ENCODE measurements at places on chromosomes 11 and 22. TPM values are rescaled to one million over a fixed set of nuclear protein-coding genes. Genes with fewer than 3 reads are reported as not detected.

- H3K27me3 ChIP-seq = no peaks in the 10 kb centered on the region
- H3K4me1 ChIP-seq = peaks cover 44% of the 10 kb centered on the region
- no peaks in the 10 kb centered on the region for H3K36me3 ChIP-seq
- no peak for DNase-seq
- H3K4me3 ChIP-seq = peak overlapping the region; percentile 99
- H3K27ac ChIP-seq = no peak overlapping the region
Measured at GRCh38 chr11:82901922-82902485, 468 bp downstream of the DDIAS start.

DNA sequence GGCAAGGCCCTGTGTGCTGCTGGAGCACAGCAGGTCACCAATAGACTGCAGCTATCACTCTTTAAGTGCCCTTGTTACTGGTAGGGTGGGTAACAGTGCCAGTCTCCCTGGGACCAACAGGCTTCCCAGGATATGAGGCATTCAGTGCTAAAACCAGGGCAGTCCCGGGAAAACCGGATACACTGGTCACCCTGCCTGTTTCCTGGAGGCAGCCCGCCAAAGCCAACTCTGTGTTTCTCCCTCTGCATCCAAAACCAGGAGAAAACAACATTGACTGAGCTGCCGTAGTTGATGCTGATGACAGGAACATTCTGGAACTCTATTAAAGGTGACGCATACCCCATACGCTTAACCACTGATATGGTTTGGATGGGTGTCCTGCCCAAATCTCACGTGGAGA, 149.1 kb downstream of the SHANK2 start:
- H3K27me3 ChIP-seq = peaks cover 8% of the 10 kb centered on the region
- no peaks in the 10 kb centered on the region for H3K4me1 ChIP-seq
- H3K4me3 ChIP-seq = no peak overlapping the region
- no peak overlapping the region for H3K27ac ChIP-seq

DNA sequence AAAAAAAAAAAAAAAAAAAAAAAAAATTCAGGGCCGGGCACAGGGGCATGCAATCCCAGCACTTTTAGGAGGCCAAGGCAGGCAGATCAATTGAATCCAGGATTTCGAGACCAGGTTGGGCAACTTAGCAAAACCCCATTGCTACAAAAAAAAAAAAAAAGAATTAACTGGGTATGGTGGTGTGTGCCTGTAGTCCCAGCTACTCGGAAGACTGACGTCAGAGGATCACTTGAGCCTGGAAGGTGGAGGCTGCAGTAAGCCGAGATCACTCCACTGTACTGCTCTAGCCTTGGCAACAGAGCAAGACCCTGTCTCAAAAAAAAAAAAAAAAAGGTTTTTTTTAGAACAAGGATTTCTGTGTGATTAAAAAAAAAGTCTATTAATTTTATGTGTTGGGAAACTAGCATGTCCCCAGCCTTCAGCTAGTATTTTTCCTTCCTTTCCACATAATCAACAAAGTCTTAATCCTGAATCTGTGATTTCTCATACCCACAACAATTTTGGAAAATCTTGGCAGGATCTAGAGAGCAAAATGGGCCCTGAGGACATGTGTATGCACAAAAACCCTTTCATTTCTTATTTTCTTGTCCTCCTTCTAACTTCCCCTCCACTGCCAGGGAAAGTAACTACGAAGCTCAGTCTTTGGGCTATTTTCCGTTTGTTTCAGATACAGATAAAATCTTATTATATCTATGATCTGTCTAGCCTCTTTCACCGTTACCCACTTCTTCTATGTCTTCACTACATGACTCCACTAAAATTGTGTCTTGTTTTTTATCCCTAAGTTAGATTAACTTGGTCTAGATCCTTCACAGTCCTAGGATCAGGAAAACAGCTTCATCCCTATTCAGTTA, 5.7 kb upstream of the AMBRA1 start:
- no peak overlapping the region for H3K27ac ChIP-seq
- no peak for DNase-seq
- H3K36me3 ChIP-seq = no peaks in the 10 kb centered on the region
- H3K4me1 ChIP-seq = no peaks in the 10 kb centered on the region
- H3K4me3 ChIP-seq = peak overlapping the region; percentile 17

DNA sequence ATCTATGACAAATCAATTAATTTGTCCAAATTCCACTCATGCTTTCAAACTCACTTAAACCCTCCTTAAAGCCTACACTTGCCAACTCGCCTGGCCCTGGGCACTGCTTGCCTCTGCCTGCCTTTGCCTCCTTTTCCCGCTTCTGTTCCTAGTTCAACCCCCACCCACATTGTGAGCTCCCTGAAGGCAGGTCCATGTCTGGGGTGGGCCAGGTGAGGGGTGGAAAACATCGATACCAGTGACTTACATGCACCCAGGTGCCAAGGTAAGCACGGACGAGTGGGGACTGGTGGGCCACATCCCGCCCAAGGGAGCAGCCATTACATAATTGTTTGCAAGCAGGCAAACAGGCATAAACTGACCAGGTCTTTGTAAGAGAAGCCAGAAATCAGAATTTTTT, 146.2 kb downstream of the ST3GAL4 start:
- no peaks in the 10 kb centered on the region for H3K27me3 ChIP-seq
- no peaks in the 10 kb centered on the region for H3K36me3 ChIP-seq
- no peaks in the 10 kb centered on the region for H3K4me1 ChIP-seq
- no peak overlapping the region for H3K4me3 ChIP-seq
- H3K27ac ChIP-seq = no peak overlapping the region

Gene TUB
- total RNA-seq = 23.7 TPM

DNA sequence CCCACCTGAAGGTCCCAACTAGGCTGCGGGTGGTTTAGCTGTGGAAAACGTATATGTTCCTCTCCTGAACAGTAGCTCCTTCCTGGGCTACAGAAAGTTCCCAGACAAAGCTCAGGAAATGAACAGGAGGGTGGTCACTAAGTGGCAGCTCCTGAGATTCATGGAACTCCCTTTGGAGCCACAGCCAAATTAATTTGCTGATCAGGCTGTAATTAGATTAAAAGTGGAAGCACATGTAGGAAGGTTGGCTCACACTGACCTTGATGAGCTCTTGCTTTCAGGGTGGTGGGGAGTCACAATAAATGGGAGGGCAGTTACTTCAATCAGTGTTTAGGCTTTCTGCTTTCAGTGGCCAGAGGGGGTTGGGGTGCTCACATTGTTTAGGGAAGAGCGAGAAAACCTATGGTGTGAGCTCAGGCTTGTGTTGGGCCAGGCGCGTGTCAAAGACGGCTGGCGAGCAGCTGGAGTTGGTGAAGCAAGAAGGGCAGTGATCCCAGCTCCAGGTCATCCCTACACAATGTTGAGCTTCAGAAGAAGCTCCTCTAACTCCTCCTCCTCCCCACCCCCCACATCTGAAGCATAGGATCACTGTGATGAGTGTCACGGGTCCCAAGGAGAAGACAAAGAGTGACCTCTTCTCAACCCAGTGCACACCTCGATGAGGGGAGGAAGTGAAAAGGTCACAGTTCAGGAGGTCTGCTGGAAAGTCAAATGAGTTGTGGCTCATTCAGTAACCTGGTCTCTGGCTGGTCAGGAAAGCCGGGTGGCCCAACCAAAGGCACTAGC, 42.5 kb downstream of the CLPB start:
- no peak for DNase-seq
- H3K4me3 ChIP-seq = peak overlapping the region; percentile 22
- peaks cover 6% of the 10 kb centered on the region for H3K36me3 ChIP-seq
- peak overlapping the region; percentile 89 for H3K27ac ChIP-seq
- no peaks in the 10 kb centered on the region for H3K27me3 ChIP-seq

Gene FBLN1
- 152 TPM for total RNA-seq

DNA sequence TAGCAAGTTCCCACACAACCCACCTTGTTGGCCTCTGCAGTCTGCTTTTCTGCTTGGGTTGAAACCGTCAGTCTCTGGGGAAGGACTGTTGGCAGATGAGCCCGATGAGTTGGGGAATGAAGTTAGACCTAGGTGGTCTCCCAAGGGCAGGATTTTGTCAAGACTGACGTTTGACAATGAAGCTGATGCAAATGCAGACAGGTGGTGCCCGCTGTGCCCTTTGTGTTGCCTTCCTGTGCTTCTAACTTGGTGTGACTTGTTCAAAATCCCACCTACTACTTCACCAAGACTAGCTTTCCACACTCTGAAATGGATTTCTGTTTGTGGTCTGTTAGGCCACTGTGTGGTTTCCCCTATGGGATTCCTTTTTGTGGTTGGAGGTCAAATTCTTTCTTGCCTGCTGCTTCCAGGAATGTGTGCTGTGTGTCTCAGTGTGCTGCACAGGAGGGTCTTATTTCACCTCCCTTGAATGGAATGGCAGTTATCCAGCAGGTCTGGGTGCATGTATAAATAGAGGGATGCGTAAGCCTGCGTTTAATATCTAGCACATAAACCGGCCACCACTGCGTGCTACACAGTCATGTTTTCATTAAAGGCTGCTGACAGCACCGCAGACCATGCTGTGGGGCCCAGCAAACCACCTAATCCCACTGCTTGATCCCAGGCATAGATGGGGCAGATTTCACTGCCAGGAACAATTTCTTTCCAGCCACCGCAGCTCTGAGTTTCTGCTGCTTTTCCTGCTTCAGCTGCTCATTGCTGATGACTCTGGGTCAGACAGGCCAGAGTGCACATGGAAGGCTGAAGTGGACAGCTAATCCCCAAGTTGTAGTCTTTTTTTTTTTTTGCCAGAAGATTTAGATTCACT, 44.8 kb downstream of the ADAMTS8 start:
- H3K27ac ChIP-seq = no peak overlapping the region
- no peak for DNase-seq
- H3K27me3 ChIP-seq = no peaks in the 10 kb centered on the region
- peaks cover 8% of the 10 kb centered on the region for H3K4me1 ChIP-seq
- no peak overlapping the region for H3K4me3 ChIP-seq

- no peak overlapping the region for H3K4me3 ChIP-seq
- H3K36me3 ChIP-seq = peaks cover 3% of the 10 kb centered on the region
- peaks cover 8% of the 10 kb centered on the region for H3K4me1 ChIP-seq
- H3K27ac ChIP-seq = no peak overlapping the region
Measured at GRCh38 chr11:76361776-76362175, 19.2 kb downstream of the THAP12 start.

DNA sequence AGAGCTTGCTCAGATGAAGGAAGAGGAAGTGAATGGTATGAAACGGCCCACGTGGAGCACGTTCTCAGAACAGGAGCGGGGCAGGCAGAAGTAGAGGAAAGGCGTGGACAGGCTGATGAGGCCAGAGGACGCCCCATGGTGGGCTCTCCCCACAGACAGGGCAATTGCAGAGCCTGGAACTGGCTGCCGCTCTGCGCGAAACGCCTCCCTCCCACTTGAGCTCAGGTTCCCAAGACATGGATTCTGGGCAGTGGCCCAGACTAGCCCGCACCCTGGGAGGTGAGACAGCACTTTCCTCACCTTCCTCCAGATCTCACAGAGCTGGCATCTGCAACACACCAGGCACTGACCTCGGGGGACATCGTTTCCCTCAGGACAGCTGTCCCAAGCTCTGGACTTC, 117.6 kb downstream of the PHF21B start:
- H3K36me3 ChIP-seq = peaks cover 7% of the 10 kb centered on the region
- no peaks in the 10 kb centered on the region for H3K27me3 ChIP-seq
- no peak overlapping the region for H3K4me3 ChIP-seq
- no peak overlapping the region for H3K27ac ChIP-seq
- peaks cover 7% of the 10 kb centered on the region for H3K4me1 ChIP-seq

DNA sequence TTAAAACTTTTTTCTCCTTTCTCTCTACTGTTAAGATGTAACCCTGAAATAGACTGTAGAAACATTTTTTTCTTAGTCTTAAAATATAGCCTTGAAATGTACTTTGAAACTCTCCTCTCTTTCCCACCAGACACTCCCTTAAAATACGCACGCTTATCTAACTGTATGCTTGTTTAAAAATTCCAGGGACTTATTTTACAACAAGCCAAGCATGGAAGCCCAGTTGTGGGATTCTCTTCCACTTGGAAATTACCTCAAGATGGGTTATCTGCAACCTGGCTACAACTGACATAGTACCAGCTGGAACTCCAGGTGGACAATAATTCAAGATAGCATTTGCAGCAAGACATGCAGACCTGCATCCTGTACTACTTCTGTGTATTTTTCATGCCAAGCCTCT, 12.1 kb upstream of the CHORDC1 start:
- no peaks in the 10 kb centered on the region for H3K36me3 ChIP-seq
- peaks cover 3% of the 10 kb centered on the region for H3K4me1 ChIP-seq
- H3K4me3 ChIP-seq = no peak overlapping the region
- no peak for DNase-seq

DNA sequence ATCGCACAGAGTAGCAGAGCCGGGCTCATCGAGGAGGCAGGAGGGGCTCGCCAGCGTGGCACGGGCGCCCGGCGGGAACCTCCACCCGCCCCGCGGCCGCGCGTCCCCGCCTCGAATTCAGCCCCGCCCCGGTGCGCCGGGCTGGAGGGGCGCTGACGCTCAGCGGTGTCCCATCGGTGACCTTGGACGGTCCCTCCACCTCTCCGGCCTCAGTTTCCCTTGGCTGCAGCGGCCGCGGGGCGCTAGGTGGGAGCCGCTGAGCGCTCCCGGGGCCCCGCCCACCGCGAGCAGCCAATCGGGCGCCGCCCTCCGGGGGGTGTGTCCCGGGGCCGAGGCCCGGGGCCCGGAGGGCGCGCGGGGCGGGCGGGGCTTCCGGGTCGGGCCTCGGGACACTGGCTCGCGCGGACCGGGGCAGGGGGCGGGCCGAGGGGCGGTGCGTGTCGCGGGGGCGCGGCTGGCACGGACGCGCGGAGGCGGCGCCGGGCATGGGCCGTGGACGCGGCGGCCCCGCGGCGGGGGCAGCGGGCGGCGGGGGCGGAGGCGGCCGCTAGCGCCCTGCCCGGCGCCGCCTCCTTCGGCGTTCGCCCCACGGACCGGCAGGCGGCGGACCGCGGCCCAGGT, at the start of gene PPARA:
PPARA (plus strand) TSS at position 493 of the 621 bp plus-strand sequence. CDS start 47,858 bp downstream, outside the sequence.
- no peaks in the 10 kb centered on the region for H3K36me3 ChIP-seq
- H3K4me3 ChIP-seq = peak within 1 kb of the TSS; percentile 89
- peaks cover 47% of the 10 kb centered on the region for H3K27me3 ChIP-seq
- H3K27ac ChIP-seq = no peak within 1 kb of the TSS
- peaks cover 15% of the 10 kb centered on the region for H3K4me1 ChIP-seq

GRCh38 chr11:123103326-123103980, 41.5 kb upstream of the HSPA8 start:
- peaks cover 9% of the 10 kb centered on the region for H3K4me1 ChIP-seq
- H3K27ac ChIP-seq = no peak overlapping the region
- no peak overlapping the region for H3K4me3 ChIP-seq
- H3K36me3 ChIP-seq = no peaks in the 10 kb centered on the region
- H3K27me3 ChIP-seq = no peaks in the 10 kb centered on the region

- no peak for DNase-seq
- H3K36me3 ChIP-seq = peaks cover 4% of the 10 kb centered on the region
- H3K27me3 ChIP-seq = peaks cover 8% of the 10 kb centered on the region
Measured at GRCh38 chr22:48188231-48188721, 1425.8 kb downstream of the TBC1D22A start.

DNA sequence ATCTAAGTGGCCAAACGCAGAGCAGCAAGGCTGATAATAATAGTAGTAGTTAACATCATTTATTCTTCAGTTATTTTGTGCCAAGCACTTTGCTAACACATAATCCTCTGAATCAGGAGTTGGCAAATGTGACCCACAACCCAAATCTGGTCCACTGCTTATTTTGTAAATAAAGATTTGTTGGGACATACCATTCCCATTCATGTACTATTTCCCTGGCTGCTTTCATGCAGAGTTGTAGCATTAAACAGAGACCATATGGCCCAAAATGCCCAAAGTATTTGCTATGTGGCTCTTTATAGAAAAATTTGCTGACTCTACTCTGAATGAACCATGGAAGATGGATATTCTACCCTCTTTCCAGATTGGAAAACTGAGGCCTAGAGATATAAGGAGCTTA, 50.3 kb downstream of the COMMD9 start:
- no peak overlapping the region for H3K27ac ChIP-seq
- peaks cover 12% of the 10 kb centered on the region for H3K36me3 ChIP-seq
- no peak overlapping the region for H3K4me3 ChIP-seq
- H3K27me3 ChIP-seq = no peaks in the 10 kb centered on the region
- H3K4me1 ChIP-seq = no peaks in the 10 kb centered on the region

- H3K27me3 ChIP-seq = no peaks in the 10 kb centered on the region
- H3K4me3 ChIP-seq = peak overlapping the region; percentile 56
- no peak overlapping the region for H3K27ac ChIP-seq
- DNase-seq = no peak
- H3K36me3 ChIP-seq = no peaks in the 10 kb centered on the region
Measured at GRCh38 chr11:67633758-67634365, 4.1 kb upstream of the NUDT8 start.
